ENCODE measurements at places on chromosomes 6 and 20. TPM values are rescaled to one million over a fixed set of nuclear protein-coding genes. Genes with fewer than 3 reads are reported as not detected.

Gene ENPP5
- total RNA-seq = under 0.01 TPM

Gene CGA
- not detected for total RNA-seq

- no peak for DNase-seq
Measured at GRCh38 chr6:96301781-96302180, 219.8 kb upstream of the UFL1 start.

Gene OPRM1
- not detected for total RNA-seq

DNA sequence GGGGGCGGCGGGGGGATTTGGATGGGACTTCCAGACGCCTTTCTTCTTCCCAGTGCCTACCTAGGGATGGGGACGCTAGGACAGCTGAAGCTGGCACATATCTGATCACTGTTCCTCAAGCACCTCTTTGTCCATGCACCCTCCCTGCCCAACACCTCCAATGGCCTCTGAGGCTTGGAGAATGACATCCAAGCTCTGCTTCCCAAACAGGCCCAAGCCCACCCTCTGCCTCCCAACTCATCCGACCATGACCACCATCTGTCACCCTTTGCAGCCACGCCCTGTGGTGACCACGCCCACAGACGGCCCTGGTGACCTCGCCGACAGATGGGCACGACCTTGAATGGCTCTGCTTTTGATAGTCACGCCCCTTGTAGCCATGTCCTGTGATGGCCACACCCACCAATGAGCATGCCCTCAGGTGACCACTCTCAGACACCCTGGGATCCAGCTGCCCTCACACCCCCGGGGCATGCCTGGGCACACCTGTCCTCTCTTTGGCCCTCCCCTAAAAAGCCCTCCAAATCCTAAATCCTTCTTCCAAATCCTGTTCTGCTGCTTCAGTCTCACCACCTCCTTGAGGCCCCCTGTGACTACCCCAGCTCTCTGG, 51.0 kb downstream of the SSR1 start:
- no peak for DNase-seq

Gene SLA2
- not detected for total RNA-seq

GRCh38 chr6:139713900-139714506, 339.6 kb upstream of the CITED2 start:
- no peak for DNase-seq

DNA sequence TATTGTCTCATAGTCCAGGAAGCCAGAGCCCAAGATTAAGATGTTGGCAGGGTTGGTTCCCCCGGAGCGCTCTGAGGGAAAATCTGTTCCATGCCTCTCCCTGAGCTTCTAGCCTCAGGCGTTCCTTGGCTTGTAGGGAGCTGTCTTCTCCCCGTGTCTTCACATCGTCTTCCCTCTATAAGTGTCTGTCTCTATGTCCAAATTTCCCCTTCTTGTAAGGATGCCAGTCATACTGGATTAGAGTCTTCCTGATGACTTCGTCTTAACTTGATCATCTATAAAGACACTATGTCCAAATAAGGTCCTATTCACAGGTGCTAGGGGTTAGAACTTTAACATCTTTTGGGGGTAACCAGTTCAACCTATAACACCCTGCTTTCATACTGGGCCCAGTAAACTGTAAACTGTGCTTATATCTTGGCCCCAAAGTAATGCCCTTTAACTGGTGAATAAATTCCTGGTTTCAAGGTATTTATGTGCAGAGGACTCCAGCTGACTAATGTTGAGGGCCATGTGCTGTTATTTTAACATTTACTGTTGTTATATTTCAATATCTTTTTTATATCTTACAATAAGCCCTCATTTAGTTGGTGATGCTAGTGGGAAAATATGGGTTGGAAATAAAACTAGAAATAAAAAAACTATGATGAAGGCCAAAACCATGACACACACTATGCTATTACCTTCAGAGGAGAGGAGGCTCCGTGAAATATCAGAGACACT, 101.7 kb upstream of the IYD start:
- DNase-seq = no peak

Gene RAET1E
- total RNA-seq = not detected

DNA sequence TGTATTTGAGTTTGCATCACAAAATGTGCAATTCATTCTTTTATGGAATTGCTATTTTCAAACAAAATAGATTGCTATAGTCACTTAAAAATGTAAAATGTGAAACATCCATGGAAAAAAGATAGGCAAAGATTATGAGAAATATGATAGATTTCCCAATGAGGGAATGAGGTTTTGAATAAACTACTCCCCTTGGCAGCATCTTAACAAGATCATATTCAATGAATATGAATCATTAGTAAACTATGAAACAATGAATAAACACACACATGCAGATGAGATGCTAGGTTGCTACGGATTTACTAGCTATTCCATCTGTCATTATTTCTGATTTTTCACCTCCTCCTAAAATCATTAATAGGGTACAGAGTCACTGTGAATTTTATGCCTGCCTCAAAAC, 401.8 kb downstream of the PHF3 start:
- DNase-seq = peak; percentile 18

Gene HLA-DQA1
- not detected for total RNA-seq

Gene RNF144B
- 2.8 TPM for total RNA-seq

DNA sequence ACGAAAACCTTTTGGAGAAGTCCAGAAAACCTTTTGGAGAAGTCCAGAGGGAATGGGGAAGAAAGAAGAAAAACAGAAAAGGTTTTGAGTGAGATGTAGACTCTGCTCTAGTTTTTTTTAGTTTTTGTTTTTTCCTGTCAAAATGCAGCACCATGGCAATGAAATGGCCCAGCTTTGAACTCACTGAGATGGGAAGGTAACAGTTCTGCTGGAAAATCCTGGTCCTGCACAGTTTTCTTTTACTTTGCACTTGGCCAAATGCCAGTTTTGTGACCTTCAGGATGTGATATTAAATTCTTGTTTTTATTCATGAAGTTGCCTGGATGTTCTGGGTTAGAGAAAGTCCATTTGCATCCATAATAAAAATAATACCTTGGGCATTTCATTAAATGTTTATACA, 145.7 kb downstream of the CFAP61 start:
- no peak for DNase-seq

Gene ANKEF1
- 0.56 TPM for total RNA-seq
